M059J (cell line): ENCODE measurements at places on chromosomes 2 and 18.

GRCh38 chr2:100418406-100418962 is 1.0 kb upstream of the CHST10 start:
- DNase-seq = no peak

GRCh38 chr2:172442072-172442895 is 14.9 kb downstream of the ITGA6 start:
- DNase-seq = peak; percentile 99

DNA sequence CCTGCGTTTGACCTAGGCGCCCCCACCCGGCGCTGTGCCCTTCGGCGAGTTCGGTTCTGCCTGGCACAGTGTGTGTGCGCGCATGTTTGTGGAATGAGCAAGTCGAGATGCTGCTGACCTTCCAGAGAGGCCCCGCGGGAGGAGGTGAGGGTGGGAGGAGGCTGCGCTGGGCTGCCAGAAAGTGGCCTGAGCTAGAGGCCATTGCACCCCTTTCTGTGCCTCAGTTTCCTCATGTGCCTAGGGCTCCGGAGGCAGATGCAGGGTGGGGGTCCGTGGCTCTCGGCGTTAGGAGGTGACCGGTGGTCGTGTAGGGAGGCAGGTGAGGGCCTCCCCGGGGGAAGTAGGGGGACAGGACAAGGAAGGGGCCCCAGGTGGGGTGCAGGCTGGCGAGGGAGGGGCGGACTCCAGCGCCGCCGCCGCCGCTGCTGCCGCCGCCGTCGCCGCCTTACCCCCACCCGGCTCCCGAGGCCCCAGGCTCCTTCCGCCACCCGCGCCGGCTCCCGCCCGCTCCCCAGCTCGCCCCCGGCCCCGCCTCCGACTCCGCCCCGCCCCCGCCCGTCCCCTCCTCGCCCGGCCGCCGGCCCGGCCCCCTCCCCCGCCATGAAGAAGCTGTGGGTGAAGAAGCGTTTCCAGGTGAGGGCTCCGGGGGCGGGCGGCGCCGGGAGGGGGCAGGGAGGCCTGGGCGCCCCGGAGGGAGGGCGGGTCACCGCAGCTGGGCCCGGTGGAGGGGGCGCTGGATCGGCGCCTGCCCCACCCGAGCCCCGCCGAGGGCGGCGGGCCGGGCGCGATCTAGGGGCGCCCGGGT is 7.0 kb downstream of the SPEG start:
- DNase-seq = peak; percentile 72

GRCh38 chr2:237998530-237998929 is 31.7 kb downstream of the UBE2F start:
- DNase-seq = peak; percentile 78

- DNase-seq = peak; percentile 72
Measured at GRCh38 chr2:37985333-37985732, 60.2 kb downstream of the RMDN2 start.

- DNase-seq = no peak
Measured at GRCh38 chr2:101792208-101792607, 94.7 kb downstream of the MAP4K4 start.

DNA sequence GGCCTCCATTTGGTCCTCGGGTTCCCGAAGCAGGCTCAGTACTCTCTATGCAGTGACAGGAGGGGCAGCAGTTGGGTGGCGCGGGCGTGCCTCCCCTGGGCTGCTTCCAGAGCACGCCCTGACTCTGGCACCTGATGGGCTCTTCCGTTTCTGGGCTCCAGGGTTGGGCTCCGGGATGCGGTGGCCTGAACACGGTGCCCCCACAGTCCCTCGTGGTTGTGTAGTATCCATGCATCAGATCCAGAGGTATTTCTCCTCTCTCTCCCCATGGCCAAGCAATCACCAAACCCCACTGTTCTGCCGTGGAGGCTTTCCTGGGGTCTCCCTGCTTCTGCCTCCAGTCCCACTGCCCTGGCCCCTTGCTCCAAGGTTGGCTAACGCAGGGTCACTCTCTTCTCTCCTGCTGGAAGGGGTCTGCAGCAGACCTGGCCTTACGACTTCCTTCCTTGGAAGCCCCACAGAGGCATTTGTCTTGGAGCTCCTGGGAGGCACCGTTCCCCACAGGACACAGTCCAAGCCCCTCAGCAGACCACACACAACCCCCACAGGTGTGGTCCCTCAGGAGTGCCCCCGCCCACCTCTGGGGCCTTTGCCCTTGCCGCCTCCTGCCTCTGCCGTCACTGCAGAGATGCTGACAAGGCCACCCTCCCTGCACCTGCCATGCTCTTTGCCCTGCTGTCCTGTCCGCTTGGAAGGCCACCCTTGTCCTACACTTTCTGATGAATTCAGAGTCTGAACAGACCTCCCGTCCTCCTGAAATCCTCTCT is 136.6 kb upstream of the ASB18 start:
- no peak for DNase-seq

- DNase-seq = peak; percentile 99
Measured at GRCh38 chr2:43086451-43087221, 139.8 kb downstream of the ZFP36L2 start.

GRCh38 chr2:31675485-31675901 is 94.8 kb upstream of the SRD5A2 start:
- DNase-seq = no peak

DNA sequence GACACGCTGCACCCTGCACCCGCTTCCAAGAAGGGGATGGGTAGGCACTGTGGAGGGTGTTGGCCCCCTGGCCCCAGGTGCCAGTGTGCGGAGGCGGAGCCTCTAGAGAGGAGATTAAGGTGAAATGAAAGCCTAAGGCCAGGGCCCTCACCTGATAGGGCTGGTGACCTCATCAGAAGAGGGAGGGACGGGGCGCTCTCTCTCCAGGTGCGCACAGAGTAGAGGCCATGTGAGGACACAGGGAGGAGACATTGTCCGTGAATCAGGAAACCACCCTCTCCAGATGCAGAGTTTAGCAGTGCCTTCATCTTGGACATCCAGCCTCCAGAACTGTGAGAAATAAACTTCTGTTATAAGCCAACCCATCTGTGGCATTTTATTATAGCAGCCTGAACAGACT is 62.3 kb downstream of the PSMG2 start:
- DNase-seq = no peak

DNA sequence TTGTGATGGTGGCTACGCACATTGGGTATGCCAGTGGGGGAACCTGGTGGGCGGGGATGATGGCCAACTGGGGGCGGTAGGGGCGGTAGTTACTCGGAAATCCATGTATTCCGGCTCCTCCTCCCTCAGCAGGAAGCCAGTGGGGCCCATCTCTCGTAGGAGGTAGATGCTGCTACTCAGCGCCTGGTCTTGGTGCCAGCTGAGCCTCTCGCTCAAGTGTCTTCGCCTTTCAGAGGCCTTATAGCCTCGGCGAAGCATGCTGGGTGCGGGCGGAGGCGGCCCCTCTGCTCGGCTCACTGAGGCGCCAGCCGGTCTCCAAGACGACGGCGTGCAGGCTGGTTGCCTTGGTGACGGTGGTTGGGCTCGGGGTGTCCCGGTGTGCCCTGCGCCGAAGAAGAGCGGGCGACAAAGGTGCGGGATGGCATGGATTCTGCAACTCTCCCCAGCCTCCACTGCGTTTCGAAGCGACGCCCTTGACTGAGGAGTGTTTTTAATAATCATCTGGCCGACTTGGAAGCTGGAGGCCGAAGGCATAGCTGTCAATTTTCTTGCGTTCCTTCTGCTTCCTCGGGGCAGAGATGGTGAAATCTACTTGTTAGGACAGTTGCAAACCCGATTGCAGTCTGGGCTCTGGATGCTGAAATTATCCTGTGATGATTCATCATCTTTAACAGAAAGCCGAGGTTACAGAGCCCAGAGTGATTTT is at the start of gene ZSWIM2:
ZSWIM2 (minus strand) TSS at position 298 of the 706 bp plus-strand sequence; CDS start at position 258, 40 bp downstream.
- DNase-seq = peak; percentile 70

- DNase-seq = no peak
Measured at GRCh38 chr2:185161701-185162100, 563.4 kb downstream of the ZNF804A start.

GRCh38 chr18:23861326-23861725 is 153.2 kb upstream of the TTC39C start:
- DNase-seq = no peak

DNA sequence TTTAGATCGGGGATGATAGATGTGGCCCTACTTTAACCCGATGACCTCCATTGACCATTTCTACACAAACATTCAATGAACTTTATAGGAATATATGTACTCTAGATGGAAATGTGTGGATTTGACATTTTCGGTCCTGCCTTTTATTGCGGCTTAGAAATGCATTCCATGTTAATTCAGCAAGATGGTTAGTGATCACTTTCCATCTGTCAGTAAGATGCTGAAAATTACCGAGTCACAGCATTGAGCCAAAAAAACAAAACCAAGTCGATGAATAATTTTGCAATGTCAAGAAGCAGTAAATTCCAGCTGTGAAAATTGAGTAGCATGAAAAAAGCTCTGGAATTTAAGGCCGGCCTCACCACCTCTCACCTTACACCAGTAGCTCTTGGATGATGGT is 1642.6 kb upstream of the NXPH2 start:
- no peak for DNase-seq

GRCh38 chr2:43268066-43268953 is 41.9 kb upstream of the ZFP36L2 start:
- DNase-seq = no peak

GRCh38 chr2:144477957-144478311 is 42.0 kb downstream of the ZEB2 start:
- no peak for DNase-seq

DNA sequence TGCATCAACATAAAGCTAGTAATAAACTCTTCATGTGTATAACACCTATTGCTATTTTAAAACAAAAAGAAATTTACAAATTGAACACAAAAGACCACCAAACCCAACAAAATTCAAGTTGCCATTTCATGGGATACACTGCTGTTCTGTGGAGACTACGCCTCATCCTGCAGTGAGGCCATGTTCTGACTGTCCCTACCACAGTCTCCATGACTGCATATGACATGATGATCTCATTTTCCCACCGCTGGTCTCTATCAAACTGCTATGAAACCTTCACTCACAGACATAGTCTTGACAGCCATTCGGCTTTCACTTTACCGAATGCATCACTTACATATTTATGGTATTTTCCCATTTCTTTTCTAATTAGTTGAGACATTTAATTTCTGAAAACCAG is 21.2 kb upstream of the VWA3B start:
- DNase-seq = no peak

DNA sequence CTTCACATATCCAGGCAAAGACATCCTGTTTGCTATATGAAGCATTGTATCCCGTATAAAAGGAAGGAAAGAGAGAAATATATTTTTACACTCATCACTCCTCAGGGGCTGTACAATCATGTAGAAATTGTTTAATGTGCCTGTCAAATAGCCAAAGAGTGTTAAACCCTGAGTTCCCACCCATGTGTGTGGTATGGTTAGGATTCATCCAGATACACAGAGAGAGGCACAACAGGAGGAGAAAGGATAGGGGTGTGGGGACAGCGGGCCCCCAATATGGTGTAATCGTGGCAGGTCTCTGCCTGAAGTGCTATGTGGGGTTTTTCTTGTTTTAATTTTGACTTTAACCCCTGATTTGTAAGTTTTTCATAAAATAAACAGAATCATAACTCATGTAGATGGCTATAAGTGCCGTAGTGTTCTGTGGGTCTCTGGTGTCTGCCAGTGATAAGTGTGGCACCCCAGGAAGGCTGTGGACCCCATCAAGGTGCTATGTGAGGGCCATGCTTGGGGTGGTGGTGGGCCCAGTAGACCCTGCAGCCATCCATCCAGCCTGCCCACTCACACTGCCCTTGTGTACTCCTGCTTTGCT is 10.2 kb upstream of the IL18R1 start:
- DNase-seq = no peak

- DNase-seq = peak; percentile 22
Measured at GRCh38 chr2:203730076-203730729, 23.8 kb downstream of the CD28 start.

DNA sequence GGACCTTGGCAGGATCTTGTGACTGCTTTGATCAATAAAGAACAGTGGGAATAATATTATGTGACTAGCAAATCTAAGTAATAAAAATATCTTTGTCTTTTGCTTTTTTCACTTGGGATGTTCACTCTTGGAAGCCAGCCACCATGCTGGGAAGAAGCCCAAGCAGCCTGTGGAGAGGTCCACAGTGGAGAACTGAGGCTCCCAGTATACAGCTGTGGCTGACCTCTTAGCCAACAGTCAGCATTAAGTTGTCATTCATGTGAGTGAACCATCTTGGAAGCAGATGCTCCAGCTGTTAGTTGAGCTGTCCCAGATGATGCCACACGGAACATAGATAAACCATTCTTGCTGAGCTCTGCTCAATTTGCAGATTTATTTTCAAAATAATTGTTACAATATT is 160.0 kb downstream of the OSR1 start:
- no peak for DNase-seq

- DNase-seq = no peak
Measured at GRCh38 chr18:58226429-58226828, 182.4 kb downstream of the NEDD4L start.

- DNase-seq = peak; percentile 21
Measured at GRCh38 chr2:53755121-53755520, 12.5 kb upstream of the CHAC2 start.

GRCh38 chr2:19051203-19051831 is 307.1 kb downstream of the OSR1 start:
- no peak for DNase-seq

- peak; percentile 5 for DNase-seq
Measured at GRCh38 chr2:102487761-102488462, 14.9 kb downstream of the SLC9A4 start.

GRCh38 chr2:110910423-110910822 is 178.1 kb downstream of the ACOXL start:
- DNase-seq = no peak

DNA sequence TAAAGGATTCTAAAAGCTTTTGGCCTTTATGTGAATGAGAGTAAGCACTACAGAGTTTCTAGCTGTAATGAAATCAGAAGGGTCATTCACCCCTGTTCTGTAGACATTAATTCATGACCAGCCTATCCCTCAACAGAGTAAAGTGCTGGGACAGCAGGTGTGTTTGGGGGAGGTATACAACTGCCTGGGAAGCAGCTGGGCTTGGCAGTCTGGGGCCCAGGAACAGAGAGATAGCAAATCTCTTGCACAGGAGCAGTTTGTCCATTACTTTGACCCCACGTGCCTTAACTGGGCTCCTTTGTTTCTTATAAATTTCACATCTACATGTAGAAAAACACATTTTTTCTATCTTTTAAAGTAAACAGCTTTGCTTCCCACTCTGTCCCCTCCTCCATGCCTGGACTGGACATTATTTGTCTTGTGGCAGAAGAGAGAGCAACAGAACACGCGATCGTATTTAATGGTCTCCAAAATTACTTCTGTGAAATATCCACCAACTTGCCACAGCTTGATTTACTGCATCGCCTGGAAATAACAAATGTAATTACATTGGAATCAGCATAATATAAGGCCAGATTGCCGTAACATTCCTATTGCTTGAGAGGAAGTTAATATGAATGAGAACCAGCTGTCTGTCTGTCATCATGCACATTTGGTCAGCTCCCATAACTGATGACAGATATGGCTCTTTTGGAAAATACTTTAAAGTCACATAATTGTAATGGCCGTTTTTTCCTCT is 263.8 kb downstream of the RBM43 start:
- DNase-seq = no peak

DNA sequence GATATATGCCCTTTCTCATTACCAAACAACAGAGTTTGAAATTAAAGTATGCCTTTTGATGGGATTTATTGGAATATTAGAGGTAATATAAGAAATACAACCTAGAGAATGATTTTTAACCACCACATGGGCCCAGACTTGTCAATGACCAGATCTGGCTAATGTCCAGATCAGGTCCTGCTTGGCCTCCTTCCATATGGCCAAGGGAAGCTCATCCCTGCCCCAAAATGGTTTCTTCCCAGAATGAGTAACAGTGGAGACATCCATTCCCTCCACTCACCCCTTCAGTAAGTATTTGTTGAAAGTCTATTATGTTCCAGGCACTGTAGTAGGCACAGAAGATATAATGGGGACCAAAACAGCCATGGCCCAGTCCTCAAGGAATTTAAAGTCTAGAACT is 54.9 kb downstream of the ANTXR1 start:
- no peak for DNase-seq

GRCh38 chr2:180952082-180952481 is 28.3 kb upstream of the UBE2E3 start:
- no peak for DNase-seq
